Head of caudate nucleus (tissue), 42 donors: ENCODE measurements at places on chromosomes 5 and 9.

DNA sequence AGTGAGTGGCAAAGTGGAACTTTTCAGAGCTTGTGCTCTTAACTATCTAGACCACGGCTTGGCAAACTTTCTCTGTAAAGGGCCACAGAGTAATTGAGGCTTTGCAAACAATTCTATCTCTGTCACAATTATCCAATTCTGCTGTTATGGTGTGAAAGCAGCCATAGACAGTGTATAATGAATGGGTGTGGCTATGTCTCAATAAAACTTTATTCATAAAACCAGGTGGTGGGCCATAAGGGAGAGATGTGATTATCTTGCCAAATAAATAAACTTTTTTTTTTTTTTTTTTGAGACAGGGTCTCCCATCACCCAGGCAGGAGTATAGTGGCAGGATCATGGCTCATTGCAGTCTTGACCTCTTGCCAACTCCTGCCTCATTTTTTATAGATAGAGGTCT lies 78.7 kb upstream of the GNA14 start:
- DNase-seq: no peak

GRCh38 chr9:6052293-6052919 lies 37.0 kb upstream of the RANBP6 start:
- DNase-seq: no peak

GRCh38 chr9:19133549-19134345 lies 6.5 kb upstream of the PLIN2 start:
- DNase-seq: no peak

- DNase-seq: no peak
Measured at GRCh38 chr5:112142769-112143270, 276.3 kb downstream of the EPB41L4A start.

GRCh38 chr9:113665756-113666155 lies 202.2 kb downstream of the RGS3 start:
- no peak for DNase-seq

DNA sequence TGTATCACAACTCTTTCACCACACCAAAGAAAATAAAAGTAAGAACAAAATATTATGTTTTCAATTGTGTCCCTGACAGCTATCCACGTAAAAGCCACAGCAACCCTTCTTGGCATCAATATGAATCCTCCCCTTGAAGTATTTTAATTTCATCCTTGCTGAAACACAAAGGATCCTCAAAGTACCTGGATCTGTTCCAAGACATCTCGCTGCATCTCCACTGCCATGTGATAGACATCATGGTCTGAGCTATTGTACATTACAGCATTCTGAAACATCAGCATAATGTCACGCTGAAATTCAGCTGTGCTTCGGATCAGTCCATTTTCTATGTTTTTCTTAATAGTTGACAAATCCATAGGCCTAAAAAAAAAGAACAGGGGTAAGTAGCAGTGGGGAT lies 17.7 kb downstream of the BRD8 start:
- DNase-seq: no peak

GRCh38 chr9:113748135-113748534 lies 128.0 kb upstream of the ZNF618 start:
- DNase-seq: no peak

GRCh38 chr5:35274839-35275509 lies 44.7 kb upstream of the PRLR start:
- DNase-seq: no peak

DNA sequence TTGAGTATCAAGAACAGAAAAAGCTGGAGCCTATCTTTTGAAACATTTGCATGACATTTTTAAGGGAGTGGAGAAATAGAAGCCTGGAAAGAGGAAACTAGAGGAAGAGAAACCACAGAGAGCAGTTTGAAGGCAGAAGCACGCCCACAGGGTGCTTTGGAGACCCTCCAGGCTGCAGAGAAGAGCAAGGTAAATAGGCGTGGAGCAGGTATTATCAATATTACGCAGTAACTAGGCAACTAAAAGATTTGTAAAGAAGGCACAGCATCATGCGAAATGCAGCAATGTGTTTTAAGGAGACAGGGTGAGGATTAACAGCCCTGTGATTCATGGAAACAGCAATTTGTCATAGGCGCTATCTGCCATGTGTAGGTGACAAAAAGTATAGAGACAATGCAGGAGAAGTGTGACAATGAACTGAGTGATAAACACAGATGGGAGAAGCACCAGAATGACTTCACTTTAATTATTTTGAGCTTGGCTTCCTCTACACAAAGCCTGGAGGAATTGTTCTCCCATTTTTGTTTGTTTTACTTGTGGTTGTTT lies 281.2 kb downstream of the BRINP1 start:
- DNase-seq: no peak
